ENCODE measurements at places on chromosomes 12 and 14.

- DNase-seq = no peak
Measured at GRCh38 chr14:50501642-50502041, 30.7 kb downstream of the MAP4K5 start.

DNA sequence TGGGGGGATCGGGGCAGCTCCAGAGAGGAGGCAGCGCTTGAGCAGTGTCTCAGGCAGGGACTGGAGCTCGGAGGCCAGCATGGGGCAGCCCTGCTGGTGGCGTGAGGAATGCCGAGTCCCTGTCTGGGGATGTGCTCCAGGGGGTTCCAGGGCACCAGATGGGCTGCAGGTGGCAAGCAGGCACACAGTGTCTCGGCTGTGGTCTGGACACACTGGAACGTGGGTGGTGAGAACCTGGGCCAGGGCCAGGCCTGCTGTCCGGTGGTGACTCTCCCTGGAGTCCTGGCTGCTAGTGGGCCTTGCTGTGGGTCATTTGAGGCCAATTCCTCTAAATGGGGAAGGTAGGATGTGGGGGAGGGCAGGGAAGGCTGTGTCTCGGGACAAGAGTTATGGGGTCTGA lies 199.4 kb upstream of the RTL1 start:
- DNase-seq = no peak

DNA sequence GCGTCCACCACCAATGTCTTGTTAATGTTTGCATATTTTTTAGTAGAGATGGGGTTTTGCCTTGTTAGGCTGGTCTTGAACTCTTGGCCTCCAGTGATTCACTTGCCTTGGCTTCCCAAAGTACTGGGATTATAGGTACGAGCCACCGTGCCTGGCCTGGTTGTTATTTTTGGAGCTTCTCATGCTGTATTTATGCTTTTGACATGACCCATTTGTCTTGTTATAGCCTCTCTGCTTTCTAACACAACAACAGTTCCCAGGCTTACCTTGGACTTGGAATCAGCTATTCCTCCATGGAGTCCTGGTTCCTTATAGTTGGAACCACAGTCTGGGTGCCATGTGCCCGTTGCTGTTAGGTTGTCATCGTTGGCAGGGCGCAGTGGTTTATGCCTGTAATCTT lies 29.7 kb downstream of the ZNF410 start:
- DNase-seq = no peak

DNA sequence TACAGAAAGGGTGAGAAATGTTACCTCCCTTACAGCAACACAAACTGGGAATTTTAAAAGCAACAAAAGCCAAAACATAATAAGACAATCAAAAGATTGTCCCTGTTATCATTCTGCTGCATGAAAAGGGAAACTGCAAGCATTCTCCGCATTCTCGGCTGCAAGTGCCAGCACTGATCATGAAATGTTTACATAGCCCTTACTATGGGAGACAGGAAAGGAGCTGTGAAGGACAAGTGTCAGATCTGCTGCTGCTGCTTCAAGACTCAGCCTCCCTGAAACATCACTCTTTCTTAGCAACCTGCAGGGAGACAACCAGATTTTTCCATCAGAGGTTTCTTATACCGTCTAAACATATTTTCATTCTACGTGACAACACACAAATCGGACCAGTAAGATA lies 20.1 kb downstream of the DENND5B start:
- DNase-seq = no peak

DNA sequence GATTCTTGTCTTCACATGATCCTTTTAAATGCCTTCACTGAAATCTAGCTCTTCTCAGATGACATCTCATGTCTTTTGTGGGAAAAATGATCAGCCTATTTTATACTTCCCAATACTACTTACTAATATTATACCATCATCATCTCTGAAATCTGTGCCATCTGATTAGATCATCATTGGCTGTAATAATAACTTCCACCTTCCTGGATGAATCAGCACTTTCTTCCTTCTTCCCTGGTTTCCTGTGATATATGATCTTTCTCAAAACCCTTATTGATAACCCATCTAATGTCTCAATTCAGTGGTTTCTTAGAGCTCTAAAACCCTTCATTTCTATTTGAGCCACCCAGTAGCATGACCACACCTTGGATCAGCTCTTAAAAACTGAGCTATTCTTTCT lies 30.9 kb downstream of the GPR137C start:
- no peak for DNase-seq

- no peak for DNase-seq
Measured at GRCh38 chr12:115873451-115874082, 403.9 kb downstream of the MED13L start.

DNA sequence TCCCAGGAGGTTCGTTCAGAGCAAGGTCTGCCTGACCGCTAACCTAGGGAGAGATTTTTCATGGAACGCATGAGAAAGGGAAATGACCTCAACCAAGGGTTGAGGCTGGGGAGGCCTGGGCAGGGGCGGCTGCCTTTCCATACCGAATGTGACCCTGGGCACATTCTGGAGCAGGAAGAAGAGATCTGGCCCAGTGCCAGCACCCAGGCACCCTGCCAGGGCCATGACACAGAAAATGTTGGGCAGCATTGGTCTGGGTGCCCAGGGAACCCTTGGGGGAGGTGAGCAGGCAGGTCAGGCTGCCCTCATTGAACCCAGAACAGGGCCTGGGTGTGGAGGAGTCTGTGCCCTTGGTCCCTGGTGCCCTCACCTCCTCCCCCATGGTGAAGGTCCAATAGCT lies 106.8 kb downstream of the CALM1 start:
- DNase-seq = no peak

Data from T1000 (cell line).